ENCODE measurements at places on chromosomes 6 and 20.

GRCh38 chr6:99093456-99094190 lies 145.9 kb upstream of the FBXL4 start:
- DNase-seq, result no peak

GRCh38 chr6:44850312-44850711 lies 462.8 kb downstream of the CDC5L start:
- no peak for DNase-seq

DNA sequence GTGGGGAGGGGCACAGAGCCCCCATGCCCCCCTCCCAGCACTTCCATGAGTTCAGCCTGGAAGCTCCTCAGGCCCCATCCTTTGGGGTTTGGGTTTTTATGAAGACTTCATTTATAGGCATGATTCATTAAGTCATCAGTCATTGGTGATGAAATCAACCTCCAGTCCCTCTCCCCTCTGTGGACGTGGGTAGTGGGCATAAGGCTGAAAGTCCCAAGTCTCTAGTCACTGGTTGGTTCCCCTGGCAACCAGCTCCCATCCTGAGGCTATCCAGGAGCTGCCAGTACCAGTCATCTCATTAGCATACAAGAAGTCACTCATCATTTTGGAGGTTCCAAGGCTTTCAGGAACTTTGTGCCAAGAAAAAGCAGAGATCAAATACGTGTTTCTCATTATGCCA lies 9.2 kb downstream of the TGM3 start:
- DNase-seq, result no peak

- no peak for DNase-seq
Measured at GRCh38 chr6:112332274-112332673, 14.9 kb upstream of the RFPL4B start.

GRCh38 chr20:17793986-17794385 lies 94.2 kb downstream of the BANF2 start:
- DNase-seq, result no peak

GRCh38 chr20:58524814-58525213 lies 9.6 kb upstream of the APCDD1L start:
- no peak for DNase-seq

DNA sequence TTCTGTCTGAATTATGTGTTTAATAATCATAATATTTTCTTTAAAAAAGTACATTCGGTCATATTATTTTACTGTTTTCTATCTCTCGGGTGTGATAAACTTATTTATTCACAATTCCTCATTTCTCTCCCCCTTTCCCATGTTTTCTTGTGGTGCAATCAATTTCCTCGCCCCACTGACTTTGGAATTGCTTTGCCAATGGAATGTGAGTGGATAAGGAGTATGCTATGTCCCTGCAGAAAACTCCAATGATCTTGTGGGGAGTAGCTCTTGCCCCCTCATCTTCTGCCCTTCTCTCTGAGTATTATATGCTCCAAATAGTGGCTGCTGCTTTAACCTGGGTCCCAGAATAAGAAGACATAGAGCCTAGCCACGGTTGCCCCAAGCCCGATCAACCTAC lies 64.1 kb downstream of the HMGN3 start:
- DNase-seq, result no peak
